Urinary bladder (tissue), 4 donors: ENCODE measurements at places on chromosomes 2 and 18. TPM values are rescaled to one million over a fixed set of nuclear protein-coding genes. Genes with fewer than 3 reads are reported as not detected.

Gene CEBPZOS
- 27.8 TPM for polyA plus RNA-seq

Gene KCNG2
- 0.46 TPM for polyA plus RNA-seq

Gene GPR155
- polyA plus RNA-seq, result 7.3 TPM

Gene FASTKD1
- polyA plus RNA-seq, result 10.7 TPM

- no peak for DNase-seq
Observed at GRCh38 chr2:182228741-182229140, 198.1 kb downstream of the PDE1A start.

GRCh38 chr2:160737247-160737646 lies 243.6 kb upstream of the RBMS1 start:
- no peak for DNase-seq

DNA sequence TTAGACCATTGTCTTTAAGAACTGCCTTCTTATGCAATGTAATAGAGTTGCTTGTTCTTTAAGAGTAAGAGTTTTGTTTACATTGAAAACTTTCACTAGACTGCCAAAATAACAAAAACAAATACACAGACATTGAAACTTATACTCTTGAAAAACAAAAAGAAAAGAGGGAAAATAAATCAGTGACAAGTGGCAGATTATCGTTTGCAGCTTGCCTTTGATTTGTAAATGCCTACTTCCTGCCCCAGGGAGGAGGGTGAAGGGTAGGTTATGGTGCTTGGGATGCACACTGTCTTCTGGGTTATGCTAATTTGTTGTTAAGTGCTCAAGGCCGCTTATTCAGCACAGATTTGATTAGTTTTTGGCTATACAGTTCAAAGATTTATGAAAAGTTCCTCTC lies 198.7 kb downstream of the TGIF1 start:
- DNase-seq, result no peak

DNA sequence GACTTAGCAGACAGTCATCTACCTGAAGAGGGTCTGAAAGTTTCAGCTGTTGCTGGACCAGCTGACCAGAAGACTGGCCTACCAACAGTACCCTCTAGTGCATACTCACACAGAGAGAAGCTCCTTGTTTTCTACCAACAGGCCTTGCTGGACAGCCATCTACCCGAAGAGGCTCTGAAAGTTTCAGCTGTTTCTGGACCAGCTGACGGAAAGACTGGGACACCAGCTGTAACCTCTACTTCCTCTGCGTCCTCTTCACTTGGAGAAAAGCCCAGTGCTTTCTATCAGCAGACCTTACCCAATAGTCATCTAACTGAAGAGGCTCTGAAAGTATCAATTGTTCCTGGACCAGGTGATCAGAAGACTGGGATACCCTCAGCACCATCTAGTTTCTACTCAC lies 63.2 kb downstream of the ALMS1 start:
- no peak for DNase-seq

GRCh38 chr2:109186656-109187250 lies 57.7 kb downstream of the SH3RF3 start:
- no peak for DNase-seq

DNA sequence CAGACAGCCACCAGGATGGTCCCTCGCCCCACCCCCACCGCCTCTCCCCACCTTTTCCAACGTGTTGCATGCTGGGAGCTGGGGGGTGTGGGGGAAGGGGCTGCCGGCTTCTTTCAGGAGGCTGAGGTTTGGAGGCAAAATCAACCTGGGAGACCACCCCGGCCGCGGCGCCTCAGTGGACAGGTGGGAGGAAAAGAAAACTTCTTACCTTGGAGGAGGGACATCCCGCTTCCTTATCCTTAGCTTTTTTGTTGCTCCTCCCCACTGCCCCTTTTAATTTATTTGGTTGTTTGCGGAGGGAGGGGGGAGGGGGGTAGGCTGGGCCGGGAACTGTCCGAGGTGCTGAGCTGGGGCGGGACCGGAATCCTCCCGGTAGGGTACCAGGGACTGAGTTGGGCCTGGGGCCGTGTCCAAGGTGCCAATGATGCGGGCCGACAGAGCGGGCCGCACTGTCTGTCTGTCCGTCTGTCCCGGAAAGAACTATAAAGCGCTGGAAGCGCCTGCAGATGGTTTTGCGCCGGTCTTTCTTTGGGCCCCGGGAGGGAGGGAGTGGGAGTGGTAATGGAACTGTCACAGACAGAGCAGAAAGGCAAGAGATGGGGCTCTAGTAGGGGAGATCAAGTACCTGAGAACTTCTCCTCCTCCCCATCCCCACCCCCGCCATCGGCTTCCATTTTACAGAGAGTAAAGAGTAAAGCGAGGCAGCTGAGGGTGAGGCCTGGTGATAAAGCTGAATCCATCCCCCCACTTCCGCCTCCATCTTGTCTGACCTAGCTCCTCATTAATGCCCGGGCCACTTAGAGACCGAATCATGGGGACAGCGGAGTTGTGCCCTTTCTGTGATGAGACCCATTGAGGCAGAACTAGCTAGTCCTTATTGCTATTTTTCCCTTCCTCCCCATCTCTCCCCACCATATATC lies 2.4 kb downstream of the CDK5R2 start:
- no peak for DNase-seq

- no peak for DNase-seq
Observed at GRCh38 chr18:77055429-77056300, 76.9 kb downstream of the MBP start.

DNA sequence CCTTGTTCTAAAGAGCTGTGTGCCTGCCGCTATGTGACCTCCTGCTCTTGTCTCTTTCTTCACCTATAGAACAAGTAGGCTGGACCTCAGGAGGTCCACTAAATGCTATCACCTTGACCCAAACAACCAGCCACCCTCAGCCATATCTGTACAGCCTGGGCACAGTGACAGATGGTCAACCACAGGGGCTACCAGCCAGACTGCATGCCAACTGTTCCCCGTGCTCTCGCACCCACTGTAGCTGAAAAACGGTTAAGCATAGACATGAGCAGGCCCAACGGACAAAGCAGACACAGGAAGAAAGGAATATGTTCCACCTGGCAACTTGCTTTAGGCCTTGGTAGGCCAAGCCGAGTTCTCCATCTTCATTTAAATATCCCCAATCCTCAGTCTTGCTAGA lies 43.2 kb upstream of the ACAA2 start:
- DNase-seq, result no peak
